Spleen (tissue), 13 donors: ENCODE measurements at places on chromosomes 13 and 19. TPM values are rescaled to one million over a fixed set of nuclear protein-coding genes. Genes with fewer than 3 reads are reported as not detected.
A peak's percentile ranks its signal among the peaks of the same experiment; 100 is the strongest.

DNA sequence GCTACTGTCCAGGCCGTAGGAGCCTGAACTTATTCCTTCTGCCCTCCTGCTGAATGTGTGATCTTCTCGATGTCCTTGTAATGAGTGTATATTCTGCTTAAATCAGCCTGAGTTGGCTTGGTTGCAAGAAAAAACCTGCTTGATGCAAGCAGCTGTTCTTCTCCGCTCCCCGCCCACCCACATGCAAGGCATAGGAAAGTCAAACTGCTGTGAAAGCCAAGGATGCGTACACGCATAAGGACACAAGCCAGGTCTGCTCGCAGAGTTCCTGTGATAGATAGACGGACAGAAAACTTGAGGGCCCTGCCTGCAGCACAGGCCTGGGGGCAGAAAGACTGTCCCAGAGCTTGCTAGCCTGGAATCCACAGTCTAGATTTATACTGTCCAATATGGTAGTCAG lies 101.1 kb downstream of the DNAJC15 start:
- H3K4me3 ChIP-seq: no peak overlapping the region
- no peak for DNase-seq

GRCh38 chr13:106709522-106709921 lies 141.6 kb upstream of the ARGLU1 start:
- no peaks in the 10 kb centered on the region for H3K4me1 ChIP-seq
- peak overlapping the region; percentile 33 for H3K4me3 ChIP-seq
- DNase-seq: no peak
- no peak overlapping the region for H3K27ac ChIP-seq
- H3K36me3 ChIP-seq: no peaks in the 10 kb centered on the region

- no peaks in the 10 kb centered on the region for H3K27me3 ChIP-seq
- H3K36me3 ChIP-seq: no peaks in the 10 kb centered on the region
- no peak overlapping the region for H3K27ac ChIP-seq
- no peak for DNase-seq
- H3K4me3 ChIP-seq: no peak overlapping the region
Observed at GRCh38 chr13:30133996-30134395, 173.4 kb downstream of the KATNAL1 start.

DNA sequence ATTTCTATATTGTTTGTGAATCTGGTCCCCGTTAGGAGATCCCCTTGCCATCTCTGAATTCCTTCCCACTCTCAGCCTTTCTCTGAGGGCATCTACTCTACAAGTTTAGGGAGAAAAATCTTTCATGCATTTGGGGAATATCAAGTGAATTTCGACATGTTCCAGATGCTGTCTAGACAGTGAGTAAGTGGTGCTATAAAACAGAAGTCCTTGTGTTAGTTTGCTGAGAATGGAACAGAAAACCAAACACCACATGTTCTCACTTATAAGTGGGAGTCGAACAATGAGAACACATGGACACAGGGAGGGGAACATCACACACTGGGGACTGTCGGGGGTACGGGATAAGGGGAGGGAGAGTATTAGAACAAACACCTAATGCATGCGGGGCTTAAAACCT lies 5.1 kb downstream of the OR7A10 start:
- DNase-seq: no peak
- peaks cover 6% of the 10 kb centered on the region for H3K27me3 ChIP-seq
- no peak overlapping the region for H3K27ac ChIP-seq
- H3K4me3 ChIP-seq: no peak overlapping the region
- H3K36me3 ChIP-seq: no peaks in the 10 kb centered on the region

DNA sequence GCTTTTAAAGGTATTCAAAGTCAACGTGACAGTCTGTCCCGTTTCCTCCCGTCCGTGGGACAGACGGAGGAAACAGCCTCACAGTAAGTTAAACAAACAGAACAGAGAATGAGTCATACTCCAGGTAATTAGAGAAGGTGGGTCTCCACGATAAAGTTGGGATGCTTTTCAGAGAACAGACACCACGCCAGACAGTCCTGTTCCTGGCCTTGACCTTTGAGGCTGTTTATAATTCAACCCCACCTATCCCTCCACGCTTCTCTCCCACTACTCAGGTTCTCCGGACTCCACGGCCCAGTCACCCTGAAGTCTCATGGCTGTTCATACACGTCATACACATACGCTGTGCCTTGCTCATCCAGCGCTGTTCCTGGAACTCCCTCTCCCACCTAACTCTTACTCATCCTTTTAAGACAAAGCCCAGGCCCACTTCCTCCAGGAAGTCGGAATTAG lies 42.5 kb downstream of the ARHGEF18 start:
- H3K4me3 ChIP-seq: no peak overlapping the region
- H3K36me3 ChIP-seq: no peaks in the 10 kb centered on the region
- no peaks in the 10 kb centered on the region for H3K27me3 ChIP-seq
- H3K27ac ChIP-seq: no peak overlapping the region

DNA sequence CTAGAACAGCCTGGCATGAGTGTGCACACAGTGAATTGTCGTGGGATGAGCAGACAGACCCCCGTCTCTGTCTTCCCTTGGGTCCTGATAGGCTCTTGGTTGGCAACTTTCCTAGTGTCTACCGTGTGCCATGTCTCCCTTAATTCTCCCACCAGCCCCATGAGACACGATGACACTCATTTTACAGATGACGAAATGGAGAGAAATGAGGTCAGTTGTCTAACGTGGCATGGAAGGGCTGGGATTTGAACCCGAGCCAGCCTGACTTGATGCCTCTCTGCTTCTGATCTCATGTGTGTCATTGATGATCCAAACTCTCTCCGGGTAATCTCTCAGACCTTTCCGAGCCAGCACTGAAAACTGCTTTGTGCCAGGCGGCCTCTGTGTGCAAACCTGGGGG lies 8.4 kb upstream of the KLK14 start:
- no peak overlapping the region for H3K27ac ChIP-seq
- H3K27me3 ChIP-seq: no peaks in the 10 kb centered on the region
- no peak overlapping the region for H3K4me3 ChIP-seq
- DNase-seq: no peak
- no peaks in the 10 kb centered on the region for H3K36me3 ChIP-seq

B3GNT3 gene
- not detected for total RNA-seq

COL4A2 gene
- 410 TPM for total RNA-seq

PRTN3 gene
- 6.2 TPM for total RNA-seq

TLE6 gene
- 0.60 TPM for total RNA-seq

TRAPPC2B gene
- total RNA-seq: 7.7 TPM

DGKH gene
- total RNA-seq: 11.3 TPM
